ENCODE measurements at places on chromosomes 13 and 19.

- H3K36me3 ChIP-seq = peaks cover 5% of the 10 kb centered on the region
- H3K4me1 ChIP-seq = peaks cover 9% of the 10 kb centered on the region
- peak; percentile 76 for DNase-seq
- H3K4me3 ChIP-seq = no peak overlapping the region
- H3K27me3 ChIP-seq = no peaks in the 10 kb centered on the region
Observed at GRCh38 chr19:48194041-48194843, 23.8 kb downstream of the ZSWIM9 start.

DNA sequence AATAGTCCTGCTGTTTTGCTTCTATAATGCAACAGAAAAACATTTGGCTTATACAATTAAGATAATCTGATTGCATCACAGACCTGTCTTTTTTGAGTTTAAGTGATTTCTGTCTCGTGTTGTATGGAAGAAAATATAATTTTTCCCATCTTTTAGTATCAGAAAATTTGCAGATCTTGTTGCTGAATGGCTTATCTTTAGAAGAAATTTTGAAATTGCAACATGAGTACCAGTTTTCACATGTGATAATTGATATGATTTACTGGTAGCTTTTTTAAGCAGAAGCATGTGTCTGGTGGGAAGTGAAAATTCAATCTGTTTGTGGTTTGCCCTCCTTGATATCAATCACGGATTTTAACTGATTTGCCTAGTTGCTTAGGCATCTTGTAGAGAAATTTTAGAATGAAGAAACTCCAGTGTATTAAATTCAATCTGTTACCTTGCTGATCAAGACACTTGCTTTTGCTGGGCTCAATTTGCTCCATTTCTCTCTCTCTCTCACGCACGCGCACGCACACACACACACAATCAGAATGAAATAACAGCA is 89.8 kb upstream of the MYCBP2 start:
- no peaks in the 10 kb centered on the region for H3K4me1 ChIP-seq
- H3K36me3 ChIP-seq = no peaks in the 10 kb centered on the region
- no peaks in the 10 kb centered on the region for H3K27me3 ChIP-seq
- no peak overlapping the region for H3K27ac ChIP-seq
- DNase-seq = no peak

GRCh38 chr19:3053218-3053621 is 9.1 kb downstream of the TLE5 start:
- peak; percentile 69 for DNase-seq
- H3K4me1 ChIP-seq = peaks cover 36% of the 10 kb centered on the region
- peaks cover 45% of the 10 kb centered on the region for H3K36me3 ChIP-seq
- H3K27ac ChIP-seq = no peak overlapping the region
- no peak overlapping the region for H3K4me3 ChIP-seq

- peaks cover 20% of the 10 kb centered on the region for H3K4me1 ChIP-seq
Observed at GRCh38 chr19:1829958-1830357, 17.9 kb upstream of the ATP8B3 start.

- H3K4me3 ChIP-seq = no peak overlapping the region
- no peak overlapping the region for H3K27ac ChIP-seq
- peaks cover 9% of the 10 kb centered on the region for H3K4me1 ChIP-seq
- H3K27me3 ChIP-seq = peaks cover 3% of the 10 kb centered on the region
- DNase-seq = no peak
- peaks cover 65% of the 10 kb centered on the region for H3K36me3 ChIP-seq
Observed at GRCh38 chr19:38204728-38205127, 19.3 kb downstream of the DPF1 start.

DNA sequence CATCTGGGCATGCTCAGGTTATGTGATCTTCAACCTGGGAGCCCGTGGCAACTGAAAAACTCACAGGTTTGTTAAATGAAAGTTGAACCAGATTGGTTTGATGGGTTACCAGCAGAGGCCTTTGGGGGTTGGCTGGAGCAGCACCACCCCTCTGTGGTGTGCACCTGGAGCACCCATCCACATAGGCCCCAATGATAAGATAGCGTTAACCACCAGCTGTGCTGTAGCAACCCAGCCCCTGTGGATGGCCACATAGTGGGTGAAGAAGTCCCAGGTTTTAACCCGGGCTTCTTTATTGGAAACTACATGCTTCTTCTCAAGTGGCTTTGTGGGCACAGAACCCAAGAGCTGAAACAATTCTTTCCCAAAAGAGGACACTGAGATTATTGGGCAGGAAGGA is 22.6 kb upstream of the MTIF3 start:
- H3K36me3 ChIP-seq = no peaks in the 10 kb centered on the region
- no peak overlapping the region for H3K27ac ChIP-seq
- no peak for DNase-seq
- H3K27me3 ChIP-seq = no peaks in the 10 kb centered on the region
- no peak overlapping the region for H3K4me3 ChIP-seq
- H3K4me1 ChIP-seq = no peaks in the 10 kb centered on the region

- peak overlapping the region; percentile 70 for H3K4me3 ChIP-seq
- H3K27ac ChIP-seq = peak overlapping the region; percentile 98
- H3K27me3 ChIP-seq = no peaks in the 10 kb centered on the region
- H3K36me3 ChIP-seq = no peaks in the 10 kb centered on the region
- peaks cover 43% of the 10 kb centered on the region for H3K4me1 ChIP-seq
Observed at GRCh38 chr19:8445488-8446001, 770 bp downstream of the HNRNPM start.

DNA sequence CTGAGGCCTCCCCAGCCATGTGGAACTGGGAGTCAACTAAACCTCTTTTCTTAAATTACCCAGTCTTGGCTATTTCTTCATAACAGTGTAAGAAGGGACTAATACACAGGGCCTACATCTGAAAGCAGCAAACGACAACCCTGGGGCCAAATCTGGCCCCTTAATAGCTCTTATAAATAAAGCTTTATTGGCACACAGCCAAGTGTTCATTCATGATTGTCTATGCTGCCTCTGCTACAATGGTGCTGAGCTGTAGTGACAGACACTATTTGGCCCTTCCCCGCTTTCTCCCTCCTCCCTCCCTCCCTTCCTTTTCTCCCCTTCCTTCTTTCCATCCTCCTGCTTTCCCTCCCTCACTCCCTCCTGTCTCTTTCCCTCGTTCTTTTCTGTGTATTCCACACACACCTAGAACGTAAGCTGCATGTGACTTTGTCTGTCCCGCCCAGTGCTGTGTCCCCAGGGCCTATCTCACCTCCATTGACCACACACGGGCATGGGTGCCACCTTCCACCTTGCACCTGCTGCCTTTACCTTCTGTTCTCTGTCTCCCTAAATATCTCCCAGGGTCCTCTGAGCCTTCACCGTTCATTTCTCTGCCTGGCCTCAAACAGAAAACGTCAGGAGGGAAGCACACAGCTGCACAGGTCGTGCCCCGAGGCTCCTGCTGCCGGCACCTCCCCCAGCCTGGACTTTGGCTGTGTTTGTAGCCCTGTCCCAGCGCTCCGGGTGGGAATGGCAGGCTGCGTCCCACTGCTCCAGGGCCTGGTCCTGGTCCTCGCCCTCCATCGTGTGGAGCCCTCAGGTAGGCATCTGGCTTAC is at the start of gene PROZ:
PROZ (plus strand) TSS at position 720 of the 819 bp plus-strand sequence; CDS start at position 733, 13 bp downstream.
- no peak for DNase-seq
- no peak within 1 kb of the TSS for H3K4me3 ChIP-seq
- H3K36me3 ChIP-seq = no peaks in the 10 kb centered on the region
- no peak within 1 kb of the TSS for H3K27ac ChIP-seq
- peaks cover 5% of the 10 kb centered on the region for H3K4me1 ChIP-seq

DNA sequence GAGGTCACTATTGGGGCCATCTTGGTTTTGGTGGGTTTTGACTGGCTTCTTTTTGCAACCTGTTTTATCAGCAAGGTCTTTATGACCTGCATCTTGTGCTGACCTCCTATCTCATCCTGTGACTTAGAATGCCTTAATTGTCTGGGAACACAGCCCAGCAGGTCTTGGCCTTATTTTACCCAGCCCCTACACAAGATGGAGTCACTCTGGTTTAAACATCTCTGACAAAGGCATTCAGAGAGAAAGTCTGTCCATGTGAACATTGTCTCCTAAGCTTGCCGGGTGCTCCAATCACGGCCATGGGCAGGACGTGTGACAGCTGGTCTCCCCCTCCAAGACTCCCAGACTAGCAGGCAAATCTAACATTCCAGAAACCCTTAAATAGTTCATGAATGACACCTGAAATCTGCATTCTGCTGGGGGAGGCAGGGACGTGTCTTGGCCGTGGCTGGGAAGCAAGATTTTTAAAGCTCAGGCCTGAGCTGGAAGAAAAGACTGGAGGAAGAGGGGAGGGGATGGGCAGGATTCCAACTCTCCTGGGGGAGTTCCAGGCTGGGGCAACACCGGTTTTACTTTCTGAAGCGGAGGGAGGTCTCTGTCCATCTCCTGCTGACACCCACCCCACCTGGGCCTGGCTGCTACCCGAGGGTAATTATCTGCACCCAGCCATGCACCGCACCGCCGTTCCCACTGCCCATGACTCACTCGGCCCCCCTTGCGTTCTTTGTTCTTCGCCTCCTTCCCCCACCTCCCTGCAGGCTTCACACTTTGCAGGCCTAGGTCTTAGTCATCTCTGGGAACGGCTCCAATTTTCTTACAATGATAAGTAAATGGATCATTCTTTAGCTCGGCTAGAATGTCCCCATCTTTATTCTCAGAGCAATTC is 11.6 kb upstream of the OR1M1 start:
- H3K4me3 ChIP-seq = no peak overlapping the region
- no peaks in the 10 kb centered on the region for H3K36me3 ChIP-seq
- no peaks in the 10 kb centered on the region for H3K4me1 ChIP-seq
- H3K27ac ChIP-seq = no peak overlapping the region

GRCh38 chr13:98512774-98513665 is 63.9 kb downstream of the STK24 start:
- no peak overlapping the region for H3K27ac ChIP-seq
- no peaks in the 10 kb centered on the region for H3K27me3 ChIP-seq
- no peaks in the 10 kb centered on the region for H3K36me3 ChIP-seq
- peaks cover 28% of the 10 kb centered on the region for H3K4me1 ChIP-seq
- DNase-seq = no peak

DNA sequence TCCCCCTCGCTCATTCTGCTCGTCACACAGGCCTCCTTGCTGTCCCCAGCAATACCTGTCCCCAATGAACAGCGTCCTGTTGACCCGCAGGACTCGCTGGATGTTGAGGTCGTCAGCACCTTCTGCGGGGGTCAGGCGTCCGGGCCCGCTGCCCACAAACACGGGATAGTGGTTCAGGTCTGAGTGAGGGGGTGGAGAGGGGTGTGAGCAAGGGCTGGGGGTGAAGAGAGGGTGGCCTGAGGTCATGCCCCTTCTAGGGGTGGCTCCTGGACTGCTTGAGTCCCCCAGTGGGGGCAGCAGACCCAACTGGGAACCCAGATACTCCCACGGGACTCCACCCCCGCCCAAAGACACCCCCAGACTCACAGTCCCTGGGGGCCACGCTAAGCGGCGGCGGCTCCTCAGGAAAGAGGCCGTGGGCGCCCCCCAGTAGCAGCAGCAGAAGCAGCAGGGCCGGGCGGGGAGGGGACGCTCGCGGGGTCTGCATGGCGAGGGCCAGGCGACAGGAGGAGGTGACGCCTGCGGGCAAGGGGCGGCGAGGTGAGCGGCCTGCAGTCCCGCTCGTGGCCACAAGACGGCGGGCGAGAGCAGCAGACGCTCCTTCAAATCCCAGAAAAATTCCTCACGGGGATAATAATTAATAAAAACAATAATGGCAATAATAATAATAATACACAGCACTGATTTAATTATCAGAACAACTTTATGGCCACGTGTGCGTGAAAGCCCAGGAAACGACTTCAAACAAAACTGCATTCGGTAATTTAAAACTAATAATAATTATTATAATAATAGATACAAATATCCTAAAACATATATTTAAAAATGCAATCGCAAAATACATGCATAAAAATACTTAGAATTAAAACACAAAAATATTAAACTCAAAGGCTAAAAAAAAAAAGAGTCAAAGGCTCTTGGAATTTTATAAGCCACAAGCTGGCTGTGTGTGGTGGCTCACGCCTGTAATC is 1.2 kb downstream of the SEMA6B start:
- H3K27ac ChIP-seq = peak overlapping the region; percentile 54
- peak; percentile 43 for DNase-seq
- peaks cover 8% of the 10 kb centered on the region for H3K4me1 ChIP-seq
- H3K36me3 ChIP-seq = no peaks in the 10 kb centered on the region

GRCh38 chr19:41501854-41502253 is 58.9 kb downstream of the ERICH4 start:
- no peaks in the 10 kb centered on the region for H3K27me3 ChIP-seq
- peaks cover 4% of the 10 kb centered on the region for H3K4me1 ChIP-seq
- H3K27ac ChIP-seq = peak overlapping the region; percentile 33
- DNase-seq = no peak
- no peak overlapping the region for H3K4me3 ChIP-seq

DNA sequence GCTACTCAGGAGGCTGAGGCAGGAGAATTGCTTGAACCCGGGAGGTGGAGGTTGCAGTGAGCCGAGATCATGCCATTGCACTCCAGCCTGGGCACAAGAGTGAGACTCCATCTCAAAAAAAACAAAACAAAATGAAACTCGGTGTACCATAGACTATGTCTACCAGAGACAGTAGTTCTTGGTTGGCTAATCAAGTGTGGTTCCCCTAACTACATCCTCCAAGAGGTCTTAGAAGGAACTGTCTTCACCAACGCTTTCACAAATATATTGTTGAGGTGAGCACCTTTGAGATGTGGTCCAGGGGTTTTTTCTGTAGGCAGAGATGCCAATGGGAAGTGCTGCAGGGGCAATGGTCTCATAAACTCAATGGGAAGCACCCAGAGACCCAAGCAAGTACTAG is 48.0 kb downstream of the RFC3 start:
- no peaks in the 10 kb centered on the region for H3K27me3 ChIP-seq
- H3K4me3 ChIP-seq = no peak overlapping the region
- DNase-seq = no peak
- H3K4me1 ChIP-seq = no peaks in the 10 kb centered on the region

DNA sequence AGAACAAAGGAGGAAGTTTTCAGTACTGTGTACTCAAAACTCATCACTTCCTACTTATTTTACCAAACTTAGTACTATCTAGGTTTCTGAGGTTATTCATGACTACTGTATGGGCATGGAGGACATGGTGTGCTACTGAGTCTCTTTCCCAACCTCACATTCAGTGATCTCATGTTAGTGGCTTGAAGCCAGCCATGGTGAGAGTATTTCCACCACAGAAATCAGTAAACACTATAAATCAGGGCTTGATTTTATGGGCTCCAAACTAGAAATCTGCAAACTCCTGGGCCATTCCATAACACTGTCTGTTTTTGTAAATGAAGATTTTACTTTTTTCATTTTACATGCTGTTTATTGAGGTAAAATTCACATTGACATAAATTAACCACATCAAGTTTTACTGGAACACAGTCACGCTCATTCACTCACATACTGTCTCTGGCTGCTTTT is 19.7 kb downstream of the MED26 start:
- no peaks in the 10 kb centered on the region for H3K27me3 ChIP-seq
- no peaks in the 10 kb centered on the region for H3K36me3 ChIP-seq
- H3K4me1 ChIP-seq = peaks cover 63% of the 10 kb centered on the region

DNA sequence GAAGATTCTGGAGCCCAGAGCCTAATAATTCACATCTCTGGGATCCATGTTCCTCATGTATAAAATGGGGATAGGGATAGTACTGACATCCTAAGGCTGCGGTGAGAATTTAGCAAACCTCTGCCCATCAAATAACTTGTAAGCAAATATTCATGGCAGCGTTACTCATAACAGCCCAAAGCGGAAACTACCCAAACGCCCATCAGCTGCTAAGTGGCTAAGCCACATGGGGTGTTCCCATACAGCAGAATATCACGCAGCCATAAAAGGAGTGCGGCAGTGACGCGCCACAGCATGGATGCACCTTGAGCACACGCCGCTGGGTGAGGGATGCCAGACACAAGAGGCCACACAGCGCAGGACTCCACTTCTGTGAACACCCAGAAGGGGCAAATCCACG is 19.7 kb downstream of the VRK3 start:
- peaks cover 80% of the 10 kb centered on the region for H3K36me3 ChIP-seq
- no peak overlapping the region for H3K4me3 ChIP-seq
- peaks cover 16% of the 10 kb centered on the region for H3K4me1 ChIP-seq
- H3K27me3 ChIP-seq = no peaks in the 10 kb centered on the region
- DNase-seq = no peak

Measured in upper lobe of left lung (tissue), 6 donors.